CD4-positive, alpha-beta T cell treated with Interleukin-1 beta for 1 hour (primary cell): ENCODE measurements at places on chromosomes 7 and 10.

DNA sequence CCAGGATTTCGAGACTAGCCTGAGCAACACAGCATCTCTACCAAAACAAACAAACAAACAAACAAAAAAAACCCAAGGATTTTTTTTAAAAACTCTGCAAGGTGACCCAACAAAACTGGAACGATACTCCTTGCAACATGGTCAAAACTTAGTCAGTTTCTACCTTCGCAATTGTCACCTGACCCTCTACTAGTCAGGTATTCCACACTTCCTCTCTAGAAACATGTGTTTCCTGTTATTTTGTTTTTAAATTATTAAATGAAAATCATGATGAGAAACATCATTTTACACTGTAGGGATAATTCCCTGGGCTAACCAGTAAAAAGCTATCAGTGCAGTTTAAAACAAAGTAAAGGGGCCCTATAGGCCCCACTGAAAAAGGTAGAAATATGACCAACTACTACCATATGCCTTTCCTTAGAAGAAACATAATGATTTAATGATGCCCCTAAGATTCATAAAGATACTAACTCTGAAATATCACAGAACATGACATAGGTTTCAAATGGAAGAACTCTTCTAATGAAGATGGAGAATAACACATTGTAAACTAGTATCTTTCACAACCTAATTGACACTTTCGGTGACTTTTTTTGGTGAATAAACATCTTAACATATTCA lies 8.7 kb downstream of the BRAF start:
- no peak for DNase-seq

DNA sequence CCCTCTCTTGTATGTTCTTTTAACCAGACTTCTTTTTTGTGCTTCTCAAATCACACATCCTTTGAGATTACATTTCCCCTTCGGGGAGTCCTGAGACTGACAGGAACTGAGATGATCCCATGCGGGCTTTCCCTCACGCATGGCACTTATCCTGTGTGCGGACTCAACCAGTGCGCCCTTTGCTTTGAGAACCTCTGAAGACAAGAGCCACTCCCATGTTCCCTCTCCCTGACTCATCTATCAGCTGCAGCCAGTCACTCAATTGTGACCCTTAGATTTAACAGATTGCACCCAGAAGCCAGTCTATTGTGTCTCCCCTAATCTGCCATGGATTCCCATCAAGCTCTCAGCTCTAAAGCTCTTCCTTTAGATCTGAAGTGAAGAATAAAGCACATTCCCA lies 353.9 kb upstream of the MEOX2 start:
- DNase-seq: no peak

DNA sequence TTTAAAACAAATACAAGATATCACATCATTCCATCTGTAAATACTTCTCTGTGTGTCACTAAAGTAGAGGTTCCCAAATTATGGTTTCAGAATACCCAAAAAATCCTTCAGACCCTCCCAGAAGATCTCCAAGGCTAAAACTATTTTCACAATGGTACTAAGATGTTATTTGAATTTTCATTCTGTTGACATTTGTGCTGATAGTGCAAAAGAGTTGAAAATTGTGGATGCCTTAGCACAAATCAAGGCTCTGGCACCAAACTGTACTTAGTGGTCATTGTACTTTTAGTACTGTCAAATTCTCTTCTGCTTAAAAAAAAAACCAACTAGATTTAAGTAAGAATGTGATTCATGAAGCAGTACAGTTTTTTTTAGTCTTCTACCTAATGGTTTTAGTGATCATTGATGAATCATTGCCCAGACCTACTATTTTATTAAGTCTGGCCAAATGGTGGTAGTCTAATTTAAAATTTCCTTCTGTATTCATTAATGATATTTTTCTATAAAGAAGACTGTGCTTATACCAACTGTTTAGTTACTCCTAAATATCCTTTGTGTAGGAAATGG lies 50.5 kb downstream of the TPST1 start:
- no peak for DNase-seq

DNA sequence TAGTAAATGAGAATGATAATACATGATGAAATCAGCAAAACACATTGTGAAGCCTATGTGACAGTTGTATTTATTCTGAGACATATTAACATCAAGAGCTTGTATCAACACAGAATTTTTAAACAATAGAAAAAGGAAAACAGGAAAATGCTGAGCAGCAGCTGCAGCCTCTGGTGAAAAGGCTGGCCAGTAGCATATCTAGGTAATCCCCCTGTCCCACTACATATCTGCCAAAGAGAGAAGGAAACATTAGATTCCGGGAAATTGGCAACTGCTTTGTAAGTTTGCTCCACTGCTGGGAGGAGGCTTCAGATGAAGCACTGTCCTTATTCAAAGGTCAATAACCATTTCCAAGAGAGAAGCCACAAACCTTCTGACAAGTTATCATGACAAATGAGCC lies 89.4 kb downstream of the RALA start:
- no peak for DNase-seq

DNA sequence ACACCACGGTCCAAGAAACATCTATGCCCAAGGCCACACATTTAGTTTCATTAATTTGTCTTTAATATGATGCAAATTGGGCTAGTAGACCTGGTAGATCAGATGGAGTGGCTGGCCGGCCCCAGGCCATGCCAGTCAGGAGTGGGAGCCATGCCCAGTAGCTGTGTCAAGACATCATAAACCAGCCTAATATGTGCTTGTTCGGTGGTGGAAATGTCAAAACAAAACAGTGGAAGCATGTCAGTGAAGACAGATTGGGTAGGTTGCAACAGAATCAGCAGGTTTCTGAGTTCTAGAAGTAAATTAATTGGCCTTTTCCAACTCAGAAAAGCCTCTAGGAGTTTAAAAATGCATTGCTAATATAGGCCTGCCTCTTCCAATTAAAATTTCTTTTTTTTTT lies 124.7 kb downstream of the NRP1 start:
- DNase-seq: no peak

DNA sequence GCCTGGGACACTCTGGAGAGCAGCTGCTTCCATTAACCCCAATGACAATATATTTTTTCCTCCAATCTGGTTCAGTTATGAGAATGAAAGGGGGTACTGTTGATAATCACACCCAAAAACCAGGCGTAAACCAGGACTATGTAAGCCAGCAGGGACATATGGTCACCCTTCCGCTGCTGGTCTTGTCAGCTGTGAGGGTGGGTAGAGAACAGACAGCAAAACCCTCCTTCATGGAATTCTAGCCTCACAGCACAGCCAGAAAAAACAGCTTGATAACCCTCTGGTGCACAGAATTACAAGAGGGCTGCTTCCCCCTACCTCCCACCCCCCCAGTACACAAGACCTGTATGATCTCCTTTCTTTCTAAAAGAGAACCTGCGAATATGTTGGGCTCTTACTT lies 368.8 kb upstream of the ZMIZ1 start:
- no peak for DNase-seq

DNA sequence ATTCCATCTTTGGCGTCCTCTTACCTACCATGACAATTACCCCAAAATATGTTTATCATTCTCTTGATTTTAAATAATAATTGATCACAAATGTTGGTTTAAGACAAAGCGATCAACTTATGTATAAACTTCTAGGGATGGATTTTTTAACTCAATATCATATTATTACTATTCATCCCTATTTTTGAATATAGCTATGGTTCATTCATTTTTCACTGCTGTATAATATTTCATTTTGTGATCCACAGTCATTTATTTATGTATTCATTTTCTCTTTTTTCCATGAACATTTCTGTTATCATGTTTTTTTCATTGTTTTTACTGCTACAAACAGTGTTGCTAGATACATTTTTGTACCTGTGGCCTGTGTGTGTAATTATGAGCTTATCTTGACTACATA lies 61.3 kb upstream of the MET start:
- DNase-seq: no peak

GRCh38 chr10:96720422-96721206 lies at the start of gene PIK3AP1:
Gene PIK3AP1 (minus strand): TSS chr10:96720514. CDS start chr10:96720394, 120 bp downstream.
- peak; percentile 40 for DNase-seq

- peak; percentile 5 for DNase-seq
Measured at GRCh38 chr10:3222068-3222467, 49.5 kb upstream of the PITRM1 start.

- DNase-seq: no peak
Measured at GRCh38 chr10:77902159-77902558, 24.4 kb downstream of the DLG5 start.

DNA sequence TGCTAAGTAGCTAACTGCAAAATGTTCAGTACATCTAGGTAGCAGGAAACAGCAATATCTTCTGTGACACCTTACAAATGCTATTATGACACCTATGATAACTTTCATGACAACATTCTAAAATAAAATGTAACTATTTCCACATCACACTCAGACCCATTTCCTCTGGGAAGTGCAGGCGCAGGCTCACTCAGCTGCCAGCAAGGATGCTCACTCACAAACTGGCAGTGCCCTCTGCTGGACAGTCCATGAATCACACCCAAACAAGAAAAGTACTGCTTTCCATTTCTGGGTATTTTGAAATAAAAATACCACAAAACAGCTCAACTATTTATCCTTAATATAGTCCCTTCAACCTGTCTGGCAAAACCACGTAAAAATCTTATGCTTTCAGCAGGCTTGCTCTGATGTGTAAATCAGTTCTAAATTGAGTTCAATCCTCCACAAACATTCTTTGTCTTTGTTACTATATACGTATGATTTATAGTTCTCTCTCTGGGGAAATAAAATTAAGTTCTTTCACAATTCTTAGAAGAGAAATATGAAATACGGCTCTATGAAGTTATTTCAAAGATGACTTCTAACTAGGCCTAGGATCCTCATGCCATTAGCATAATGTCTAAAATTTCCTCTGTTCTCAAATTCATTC lies 176.6 kb downstream of the PARD3 start:
- DNase-seq: peak; percentile 59

DNA sequence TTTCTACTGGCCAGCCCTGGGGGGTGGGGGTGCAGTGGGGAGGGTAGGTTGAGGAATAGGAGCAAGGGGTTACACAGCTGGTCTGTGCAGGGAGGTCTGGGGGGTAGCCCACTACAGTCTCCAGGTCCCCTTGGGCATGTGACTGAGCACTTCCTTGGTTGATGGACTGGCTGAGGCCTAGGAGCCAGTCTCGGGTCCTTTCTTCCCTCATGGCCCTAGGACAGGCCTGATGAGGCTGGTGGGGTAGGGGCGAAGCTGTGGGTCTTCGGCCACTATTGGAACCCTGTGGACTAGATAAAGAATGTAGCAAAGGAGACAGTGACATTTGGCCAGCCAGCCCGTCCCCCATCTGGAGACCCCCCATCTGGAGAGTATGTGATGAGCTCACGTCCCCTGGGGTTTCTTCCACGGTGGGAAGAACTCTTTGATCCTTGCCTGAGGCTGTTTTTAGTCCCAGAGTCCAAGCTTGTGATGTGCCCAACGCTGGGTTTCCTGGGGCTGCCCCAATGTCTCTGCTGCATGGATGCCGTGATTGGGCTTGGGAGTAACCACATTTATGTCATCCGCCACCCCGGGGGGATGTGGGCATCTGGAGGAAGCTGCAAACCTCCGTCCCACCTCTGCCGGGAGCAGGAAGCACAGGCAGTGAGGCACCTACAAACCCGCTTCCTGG lies 20.7 kb downstream of the FAM241B start:
- no peak for DNase-seq
